ENCODE measurements at places on chromosomes 2 and 18.
A peak's percentile ranks its signal among the peaks of the same experiment; 100 is the strongest.

DNA sequence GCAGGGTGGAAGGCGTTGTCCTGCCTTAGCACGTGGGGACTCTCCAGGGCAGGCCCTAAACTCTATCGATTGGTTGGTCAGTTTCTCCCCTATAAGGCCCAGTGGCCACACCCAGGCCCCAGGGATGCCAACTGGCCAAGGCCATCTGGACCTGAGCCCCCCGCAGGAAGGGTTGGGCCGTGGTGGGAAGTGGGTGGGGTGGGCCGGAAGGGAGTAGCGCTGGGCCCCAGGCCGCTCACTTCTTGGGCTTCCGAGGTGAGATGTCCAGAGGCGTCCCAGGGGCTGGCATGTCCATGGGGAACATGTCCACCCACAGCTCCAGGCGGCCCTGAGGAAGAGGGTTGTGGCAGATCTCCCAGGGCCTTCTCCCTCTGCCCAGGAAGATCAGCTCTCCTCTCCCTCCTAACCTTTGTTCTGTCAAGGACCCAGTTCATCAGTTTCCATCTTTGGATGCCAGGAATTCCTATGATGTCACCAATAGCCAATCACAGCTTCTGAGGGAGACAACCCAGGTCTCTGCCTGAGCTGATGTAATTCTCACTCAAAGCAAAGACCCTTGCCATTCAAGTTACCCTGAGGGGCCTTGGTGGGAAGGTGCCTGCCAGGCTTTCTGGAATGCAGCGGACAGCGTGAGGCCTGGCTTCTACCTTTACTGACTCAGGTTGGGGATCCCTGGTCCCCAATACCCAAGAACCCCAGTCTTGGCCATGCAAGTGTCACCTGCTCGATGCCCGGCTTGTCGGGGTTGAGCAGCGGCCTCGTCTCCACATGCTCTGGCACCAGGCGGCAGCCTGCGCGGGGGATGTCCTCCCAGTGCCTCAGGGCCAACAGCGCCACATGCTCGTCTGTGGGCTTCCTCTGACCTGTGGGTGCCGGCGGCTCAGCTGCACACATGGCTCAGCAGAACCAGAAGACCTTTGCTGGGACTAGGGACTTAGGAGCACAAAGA lies 14.4 kb downstream of the OTOF start:
- no peak for DNase-seq

DNA sequence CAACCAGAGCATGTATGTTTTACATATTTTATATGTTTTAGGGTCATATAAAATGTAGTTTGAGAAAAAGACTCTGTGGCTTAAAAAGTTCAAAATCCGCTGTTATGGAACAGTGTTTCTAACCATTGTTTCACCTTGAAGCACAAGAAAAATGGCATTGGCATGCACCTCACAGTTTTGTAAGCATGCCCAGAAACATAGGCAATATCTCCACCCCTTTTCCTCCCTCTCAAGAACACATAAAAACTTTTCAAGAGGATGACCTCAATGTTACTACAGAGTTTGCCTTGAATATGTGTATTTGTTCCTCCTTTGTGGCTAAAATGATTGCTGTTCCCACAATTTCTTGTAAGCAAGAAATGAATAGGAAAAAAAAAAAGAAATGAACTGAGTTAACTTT lies 29.3 kb upstream of the SLC40A1 start:
- no peak for DNase-seq

DNA sequence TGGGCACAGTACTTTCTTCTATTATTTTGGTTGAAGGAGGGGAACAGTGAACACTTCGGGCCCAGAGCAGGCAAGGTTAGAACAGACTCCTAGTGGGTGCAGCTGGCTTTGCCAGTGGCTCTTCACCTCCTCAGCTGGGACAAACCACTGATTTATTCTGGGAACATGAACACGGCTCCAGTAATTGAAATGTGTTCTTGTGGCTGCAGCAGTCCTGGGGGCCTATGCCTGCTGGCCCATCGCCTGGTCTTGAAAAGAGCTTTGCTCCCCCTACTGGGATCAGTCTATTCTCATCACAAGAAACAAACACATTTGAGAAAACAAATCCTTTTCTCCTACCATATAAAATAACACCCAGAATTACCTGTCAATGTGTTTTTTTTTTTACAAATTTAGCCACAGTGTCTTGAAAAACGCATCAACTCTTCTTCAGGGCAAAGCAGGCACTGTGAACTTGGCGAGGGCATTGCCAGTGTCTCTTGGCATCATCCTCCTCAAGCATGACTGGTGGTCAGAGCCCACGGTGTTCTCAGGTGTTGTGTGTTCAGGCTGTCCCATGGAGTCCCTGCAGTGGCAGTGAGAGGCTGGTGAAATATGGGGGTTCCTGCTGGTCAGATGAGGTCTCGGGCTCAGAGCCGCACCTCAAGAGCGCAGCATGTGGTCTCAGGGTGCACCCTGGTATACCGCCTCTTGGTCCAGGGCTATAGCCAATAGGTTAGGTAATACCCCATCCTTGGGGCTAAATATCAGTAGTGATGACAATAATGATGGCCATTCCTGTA lies 51.3 kb downstream of the RNF144A start:
- DNase-seq = no peak

- DNase-seq = no peak
These were observed 17.1 kb upstream of the ARHGAP28 start for GRCh38 chr18:6712401-6712800.

GRCh38 chr18:79948719-79949411 lies 2.6 kb downstream of the SLC66A2 start:
- DNase-seq = no peak

DNA sequence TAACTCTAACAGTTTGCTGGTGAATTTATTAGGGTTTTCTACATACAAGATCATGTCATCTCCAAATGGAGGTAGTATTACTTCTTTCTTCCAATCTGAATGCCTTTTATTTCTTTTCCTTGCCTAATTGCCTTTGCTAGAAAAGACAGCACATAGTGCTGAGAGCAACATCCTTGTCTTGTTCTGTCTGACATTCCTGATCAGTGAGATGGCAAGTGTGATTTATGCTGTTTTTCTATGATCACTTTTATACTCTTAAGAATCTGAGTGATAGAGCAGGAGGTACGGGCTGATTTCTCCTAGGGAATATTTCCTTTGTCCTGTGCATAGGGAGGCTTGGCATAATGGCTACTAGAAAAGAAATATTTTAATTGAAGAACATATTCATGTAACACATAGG lies 17.3 kb downstream of the LYPD6B start:
- peak; percentile 37 for DNase-seq

DNA sequence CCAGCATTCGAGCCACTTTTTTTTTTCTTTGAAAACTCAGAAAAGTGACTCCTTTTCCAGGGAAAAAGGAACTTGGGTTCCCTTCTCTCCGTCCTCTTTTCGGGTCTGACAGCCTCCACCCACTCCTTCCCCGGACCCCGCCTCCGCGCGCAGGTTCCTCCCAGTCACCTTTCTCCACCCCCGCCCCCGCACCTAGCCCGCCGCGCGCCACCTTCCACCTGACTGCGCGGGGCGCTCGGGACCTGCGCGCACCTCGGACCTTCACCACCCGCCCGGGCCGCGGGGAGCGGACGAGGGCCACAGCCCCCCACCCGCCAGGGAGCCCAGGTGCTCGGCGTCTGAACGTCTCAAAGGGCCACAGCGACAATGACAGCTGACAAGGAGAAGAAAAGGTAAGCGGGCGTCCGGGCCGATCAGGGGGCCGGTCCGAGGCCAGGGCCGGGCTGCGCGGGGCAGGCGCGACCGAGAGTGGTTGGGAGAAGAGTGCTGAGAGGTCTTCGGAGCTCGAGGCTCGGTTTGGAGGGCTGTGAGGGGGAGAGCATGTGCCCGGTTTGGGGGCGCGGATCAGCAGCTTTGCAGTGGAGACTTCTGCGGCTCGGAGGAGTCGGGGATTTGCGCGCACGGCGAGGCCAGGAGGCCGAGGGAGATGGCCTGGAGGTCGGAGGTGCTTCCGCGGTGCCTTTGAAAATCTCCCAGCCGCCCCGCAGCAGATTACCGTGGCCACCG lies 502 bp downstream of the EPAS1 start:
- peak; percentile 70 for DNase-seq

DNA sequence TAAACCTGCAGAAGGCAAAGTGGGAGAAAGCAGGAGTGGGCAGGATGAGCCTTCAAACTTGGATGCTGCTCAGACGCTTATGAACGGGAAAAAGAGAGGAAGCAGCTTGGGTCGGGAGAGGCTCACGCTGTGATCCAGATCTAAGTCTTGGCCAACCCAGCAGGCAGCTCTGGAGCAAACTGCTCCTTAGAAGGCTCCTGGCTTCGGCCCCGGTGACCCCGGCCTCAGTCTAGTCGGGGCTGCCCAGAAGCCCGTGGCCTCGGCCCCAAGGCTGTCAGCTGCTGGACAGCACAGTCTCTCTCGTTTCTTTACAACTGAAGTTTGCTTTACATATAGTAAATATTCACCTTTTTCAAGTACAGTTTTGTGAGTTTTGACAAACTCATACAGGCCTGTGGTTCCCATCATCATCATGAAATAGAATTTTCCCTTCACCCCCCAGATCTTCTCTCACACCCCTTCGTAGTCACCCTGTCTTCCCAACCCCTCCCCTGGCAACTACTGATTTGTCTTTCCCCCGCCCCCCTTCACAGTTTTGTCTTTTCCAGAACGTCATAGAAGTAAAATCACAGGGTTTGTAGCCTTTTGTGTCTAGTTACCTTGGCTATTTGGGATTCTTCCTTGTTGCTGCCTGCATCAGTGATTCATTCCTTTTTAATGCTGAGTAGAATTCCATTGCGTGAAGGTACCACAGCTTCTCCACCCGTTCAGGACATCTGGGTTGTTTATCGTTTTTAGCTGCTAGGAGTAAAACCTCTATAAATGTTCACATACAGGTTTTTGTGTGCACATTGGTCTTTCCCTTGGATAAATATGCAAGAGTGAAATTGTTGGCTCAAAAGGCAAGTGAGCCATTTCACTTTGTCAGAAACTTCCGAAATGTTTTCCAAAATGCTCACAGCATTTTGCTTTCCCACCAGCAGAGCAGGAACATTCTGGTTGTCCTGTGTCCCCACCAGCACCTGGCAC lies 35.1 kb downstream of the MYO7B start:
- peak; percentile 12 for DNase-seq

DNA sequence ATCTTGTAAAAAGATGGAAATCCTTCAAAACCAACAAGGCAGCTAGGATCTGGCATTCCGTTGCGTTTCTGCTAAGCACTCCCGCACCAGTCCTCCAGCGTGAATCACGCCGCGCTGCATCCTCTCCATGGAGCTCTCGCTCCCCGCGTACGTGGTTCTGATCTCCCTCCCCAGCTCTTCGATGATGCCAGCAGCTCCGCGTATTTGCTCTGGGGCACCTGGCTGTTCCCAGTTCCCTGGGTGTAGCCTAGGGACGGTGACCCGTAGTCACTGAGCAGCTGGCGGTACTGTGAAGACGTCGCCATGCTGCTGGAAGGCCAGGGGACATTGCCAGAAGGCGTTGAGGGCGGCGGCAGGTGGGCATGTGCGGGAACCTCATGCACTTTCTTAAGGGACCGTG lies 407.5 kb downstream of the RNF144A start:
- DNase-seq = no peak

DNA sequence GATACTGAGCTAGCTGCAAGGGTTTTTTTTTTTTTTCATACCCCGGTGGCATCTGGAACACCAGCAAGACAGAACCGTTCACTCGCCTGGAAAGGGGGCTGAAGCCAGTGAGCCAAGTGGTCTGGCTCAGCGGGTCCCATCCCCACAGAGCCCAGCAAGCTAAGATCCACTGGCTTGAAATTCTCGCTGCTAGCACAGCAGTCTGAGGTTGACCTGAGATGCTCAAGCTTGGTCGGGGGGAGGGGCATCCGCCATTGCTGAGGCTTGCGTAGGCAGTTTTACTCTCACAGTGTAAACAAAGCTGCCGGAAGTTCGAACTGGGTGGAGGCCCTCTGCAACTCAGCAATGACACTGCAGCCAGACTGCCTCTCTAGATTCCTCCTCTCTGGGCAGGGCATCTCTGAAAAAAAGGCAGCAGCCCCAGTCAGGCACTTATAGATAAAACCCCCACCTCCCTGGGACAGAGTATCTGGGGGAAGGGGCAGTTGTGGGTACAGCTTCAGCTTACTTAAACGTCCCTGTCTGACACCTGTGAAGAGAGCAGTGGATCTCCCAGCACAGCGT lies 5.1 kb upstream of the MIB1 start:
- DNase-seq = peak; percentile 86

DNA sequence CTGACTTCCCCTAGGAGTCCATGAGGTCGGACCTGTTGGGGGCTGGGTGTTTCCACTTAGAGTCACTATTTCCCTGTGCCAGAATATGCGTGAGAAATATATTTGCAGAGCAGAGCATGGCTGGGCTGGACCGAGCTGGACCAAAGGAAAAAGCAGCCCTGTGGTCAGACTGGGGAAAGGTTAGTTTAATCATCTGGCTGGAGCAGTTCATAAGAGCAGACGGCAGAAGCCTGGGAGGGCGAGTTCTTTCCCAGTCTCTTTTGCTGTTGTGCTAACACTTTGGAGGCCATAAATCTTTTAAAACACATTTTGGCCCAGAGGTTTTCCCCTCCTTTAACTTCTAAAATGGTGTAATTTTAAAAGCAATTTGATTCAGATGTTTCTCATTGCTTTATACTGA lies 66.5 kb downstream of the GLI2 start:
- DNase-seq = no peak

DNA sequence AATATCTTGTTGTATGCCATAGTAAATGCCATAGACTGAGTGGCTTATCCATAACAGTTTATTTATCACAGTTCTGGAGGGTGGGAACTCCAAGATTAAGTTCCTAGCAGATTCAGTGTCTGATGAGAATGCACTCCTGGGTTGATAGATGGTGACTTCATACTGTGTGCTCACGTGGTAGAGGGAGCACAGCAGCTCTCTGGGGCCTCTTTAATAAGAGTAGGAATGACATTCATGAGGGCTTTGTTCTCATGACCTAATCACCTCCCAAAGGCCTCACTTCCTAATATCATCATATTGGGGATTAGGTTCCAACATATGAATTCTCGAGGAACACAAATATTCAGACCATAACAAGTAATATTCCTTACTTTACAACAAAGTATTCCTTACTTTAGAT lies 98.1 kb upstream of the SH3BP4 start:
- DNase-seq = no peak

GRCh38 chr2:37653805-37654378 lies 17.6 kb downstream of the CDC42EP3 start:
- peak; percentile 82 for DNase-seq

DNA sequence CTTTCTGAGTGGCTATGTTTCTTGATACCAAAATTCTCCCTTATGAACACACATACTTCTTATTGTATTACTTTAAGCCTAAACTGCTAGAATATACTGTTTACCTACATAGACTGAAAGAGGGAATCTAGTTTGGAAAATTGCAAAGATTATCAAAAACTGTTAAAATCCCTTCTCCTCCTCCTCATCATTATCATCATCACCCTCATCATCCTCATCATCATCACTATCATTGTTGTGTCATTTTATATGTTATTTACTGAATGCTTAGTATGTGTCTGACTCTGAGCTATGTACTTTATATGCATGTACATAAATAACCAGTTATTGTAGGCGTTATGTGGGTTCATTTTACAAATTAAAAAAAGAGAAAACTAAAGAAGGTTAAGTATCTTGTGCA lies 19.6 kb upstream of the LRP1B start:
- no peak for DNase-seq

GRCh38 chr2:173898178-173898668 lies 67.0 kb downstream of the SP3 start:
- no peak for DNase-seq
